ENCODE measurements at places on chromosomes 7 and 10. TPM values are rescaled to one million over a fixed set of nuclear protein-coding genes. Genes with fewer than 3 reads are reported as not detected.

The SAP25 gene
- total RNA-seq = 1.1 TPM

The CARD11 gene
- total RNA-seq = 2.8 TPM

The MCM10 gene
- total RNA-seq = 1.9 TPM

The TMEM273 gene
- 2.7 TPM for total RNA-seq

The ANK3 gene
- total RNA-seq = 95.4 TPM

The OPTN gene
- 93.2 TPM for total RNA-seq

The CCL24 gene
- total RNA-seq = 21.7 TPM

The IFRD1 gene
- total RNA-seq = 32.9 TPM

The METTL27 gene
- total RNA-seq = 3.8 TPM

The NUTM2D gene
- total RNA-seq = 7.1 TPM

The HPSE2 gene
- 0.76 TPM for total RNA-seq

The NODAL gene
- total RNA-seq = not detected

The LDB3 gene
- 0.31 TPM for total RNA-seq

The EPHA1 gene
- 18.2 TPM for total RNA-seq

The TMEM176B gene
- total RNA-seq = 355 TPM

The RAB18 gene
- total RNA-seq = 114 TPM

The MET gene
- 41.2 TPM for total RNA-seq

The ABCB1 gene
- total RNA-seq = 30.5 TPM

The INSYN2A gene
- total RNA-seq = 0.15 TPM

The TRIM73 gene
- 6.4 TPM for total RNA-seq

The NEBL gene
- 17.9 TPM for total RNA-seq

The GALNT17 gene
- total RNA-seq = 0.37 TPM

The UBE2H gene
- 49.1 TPM for total RNA-seq

The CALCR gene
- not detected for total RNA-seq

The BAMBI gene
- 12.7 TPM for total RNA-seq

The TAF5 gene
- total RNA-seq = 4.3 TPM

The AKR1C4 gene
- total RNA-seq = not detected

The MOGAT3 gene
- 62.4 TPM for total RNA-seq
